ENCODE measurements at places on chromosomes 12 and 14. TPM values are rescaled to one million over a fixed set of nuclear protein-coding genes. Genes with fewer than 3 reads are reported as not detected.

Gene RD3L
- polyA plus RNA-seq = not detected

Gene PLA2G1B
- polyA plus RNA-seq = not detected

Gene GPR84
- polyA plus RNA-seq = not detected

Gene MYL2
- polyA plus RNA-seq = 885 TPM

Gene DHRS7
- polyA plus RNA-seq = 96.2 TPM

Gene ABCD2
- 0.08 TPM for polyA plus RNA-seq

Gene PTPRR
- polyA plus RNA-seq = 1.3 TPM

Gene GPRC5D
- 0.69 TPM for polyA plus RNA-seq

Gene KRT2
- 0.58 TPM for polyA plus RNA-seq

Gene CLMN
- 3.5 TPM for polyA plus RNA-seq

Gene SBNO1
- 19.0 TPM for polyA plus RNA-seq

Gene GCH1
- 5.6 TPM for polyA plus RNA-seq

Gene YAF2
- 24.4 TPM for polyA plus RNA-seq

Gene KERA
- 182 TPM for polyA plus RNA-seq

Gene PLEKHD1
- polyA plus RNA-seq = not detected

Gene GLTP
- polyA plus RNA-seq = not detected

Gene ZBTB42
- polyA plus RNA-seq = 4.3 TPM

DNA sequence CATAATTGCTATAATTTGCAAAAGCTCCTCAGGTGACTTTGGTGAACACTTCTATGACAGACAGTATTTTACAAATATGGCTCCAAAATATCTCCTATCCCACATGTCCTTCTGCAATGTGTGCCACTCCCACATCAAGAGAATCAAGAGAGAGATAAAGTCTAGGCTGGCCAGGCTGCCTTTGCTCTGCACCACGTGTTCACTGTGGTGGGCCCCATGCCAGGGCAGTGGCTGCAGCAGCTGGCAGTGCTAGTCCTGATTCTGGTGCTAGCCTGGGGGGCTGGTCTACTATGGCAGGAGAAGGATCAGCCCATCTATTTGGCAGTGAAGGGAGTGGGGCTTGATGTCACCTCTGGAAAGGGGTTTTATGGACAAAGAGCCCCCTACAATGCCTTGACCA lies 86.3 kb downstream of the DRAM1 start:
- DNase-seq = no peak

DNA sequence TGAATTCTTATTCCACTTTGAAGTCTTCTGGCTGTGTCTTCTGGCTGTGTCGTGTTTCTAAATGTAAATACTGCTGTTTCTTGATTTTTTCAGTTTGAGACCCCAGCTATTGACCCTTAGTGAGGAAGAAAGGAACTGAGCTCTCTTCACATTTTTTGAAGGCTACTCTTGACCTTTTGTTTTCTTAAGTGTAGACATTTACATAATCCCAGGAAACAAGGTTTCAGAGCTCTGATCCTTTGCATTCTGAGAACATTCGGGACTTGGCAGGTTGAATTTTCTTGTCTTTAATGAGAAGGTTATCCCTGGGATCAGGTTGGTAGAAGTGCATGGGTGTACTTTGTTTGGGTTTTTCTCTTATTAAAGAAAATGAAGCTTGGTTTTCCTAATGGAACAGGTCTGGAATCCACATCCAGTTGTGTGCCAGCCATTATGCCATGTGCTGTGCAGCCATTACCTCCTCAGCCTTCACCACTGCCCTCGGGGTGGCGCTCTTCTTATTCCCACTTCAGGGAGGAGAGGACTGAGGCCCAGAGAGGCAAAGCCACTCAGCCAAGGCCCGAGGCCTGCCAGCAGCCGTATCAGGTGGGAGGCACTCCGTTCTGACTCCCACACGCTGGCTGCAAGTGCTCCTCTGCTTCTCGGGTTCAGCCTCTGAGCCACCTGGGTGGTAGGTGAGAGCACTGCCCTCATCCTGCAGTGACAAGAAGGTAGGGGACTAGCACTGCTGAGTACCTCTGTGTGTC lies 120.9 kb downstream of the BEGAIN start:
- DNase-seq = no peak

- no peak for DNase-seq
Observed at GRCh38 chr14:21910260-21910659, 236.6 kb upstream of the OR4E1 start.

- no peak for DNase-seq
Observed at GRCh38 chr14:86779416-86779815, 1213.6 kb downstream of the GALC start.

DNA sequence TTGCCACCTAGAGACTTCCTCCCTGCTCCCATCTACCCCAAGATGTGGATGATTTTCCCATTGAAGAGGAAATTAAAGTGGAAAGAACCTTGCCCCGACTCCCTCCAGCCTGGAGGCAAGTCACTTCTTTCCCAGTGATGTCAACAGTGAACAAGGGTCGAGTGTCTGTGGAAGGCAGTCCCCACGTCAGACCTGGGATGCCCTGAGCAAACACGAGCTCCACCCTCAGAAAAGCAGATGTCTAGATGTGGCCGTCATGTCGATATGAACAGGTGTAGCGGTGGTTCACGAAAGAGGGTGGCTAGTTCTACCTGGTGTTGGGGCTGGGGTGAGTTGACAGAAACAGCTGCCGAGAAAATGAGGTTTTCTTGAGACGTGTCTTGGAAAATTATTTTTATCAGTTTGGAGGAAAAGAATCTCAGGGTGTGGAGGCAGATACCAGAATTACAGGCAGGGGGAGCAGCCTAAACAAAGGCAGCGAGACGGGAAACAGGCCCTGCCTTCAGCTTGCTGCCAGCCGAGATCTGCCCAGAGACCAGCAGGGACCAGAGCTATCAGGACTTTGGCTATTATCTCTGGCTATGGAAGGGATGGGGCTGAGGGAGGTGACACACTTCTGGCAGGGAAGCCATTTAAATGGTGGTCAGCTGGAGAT lies 25.9 kb downstream of the SYNDIG1L start:
- DNase-seq = no peak

DNA sequence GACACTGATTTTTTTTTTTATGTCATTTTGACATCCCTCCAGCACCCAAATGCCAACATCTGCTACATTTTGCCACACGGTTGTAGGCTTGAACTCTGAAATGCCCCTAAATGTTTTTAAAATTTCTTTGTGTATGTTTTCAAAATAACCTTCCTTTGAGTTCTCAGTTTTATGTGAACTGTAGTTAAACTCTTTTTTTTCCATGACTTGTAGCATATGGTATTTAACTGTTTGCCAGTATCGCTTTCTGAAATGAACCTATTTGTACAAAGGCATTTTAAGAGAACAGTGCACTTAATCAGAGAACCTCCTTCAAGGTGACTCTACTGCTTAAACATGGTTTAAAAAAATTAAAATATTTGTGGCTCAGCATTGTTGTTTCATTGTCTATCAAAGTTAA lies 61.5 kb downstream of the PDE3A start:
- peak; percentile 46 for DNase-seq

GRCh38 chr12:85016413-85016812 lies 19.7 kb downstream of the TSPAN19 start:
- DNase-seq = no peak

GRCh38 chr14:102504328-102504999 lies 5.1 kb downstream of the ANKRD9 start:
- DNase-seq = no peak

GRCh38 chr14:106488291-106488690 lies 961.9 kb downstream of the TMEM121 start:
- DNase-seq = no peak

DNA sequence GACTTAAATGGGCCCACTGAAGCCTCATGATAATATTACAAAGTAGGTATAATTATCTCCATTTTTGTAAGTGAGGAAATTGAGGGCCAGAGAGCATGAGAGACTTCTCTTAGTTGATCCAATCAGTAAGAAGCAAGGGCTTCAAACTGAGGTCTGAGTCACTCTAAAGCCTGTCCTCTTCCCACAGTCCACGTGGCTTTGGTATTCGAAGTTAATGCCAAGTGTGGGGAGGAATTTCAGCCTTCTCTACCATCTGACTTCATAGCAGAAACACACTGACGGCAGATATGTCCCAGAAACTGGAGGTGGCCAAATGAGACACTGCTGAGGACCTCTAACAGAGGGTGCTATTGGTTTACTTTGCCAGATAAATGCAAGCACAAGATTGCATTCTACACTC lies 114.4 kb upstream of the OVCH1 start:
- DNase-seq = no peak

DNA sequence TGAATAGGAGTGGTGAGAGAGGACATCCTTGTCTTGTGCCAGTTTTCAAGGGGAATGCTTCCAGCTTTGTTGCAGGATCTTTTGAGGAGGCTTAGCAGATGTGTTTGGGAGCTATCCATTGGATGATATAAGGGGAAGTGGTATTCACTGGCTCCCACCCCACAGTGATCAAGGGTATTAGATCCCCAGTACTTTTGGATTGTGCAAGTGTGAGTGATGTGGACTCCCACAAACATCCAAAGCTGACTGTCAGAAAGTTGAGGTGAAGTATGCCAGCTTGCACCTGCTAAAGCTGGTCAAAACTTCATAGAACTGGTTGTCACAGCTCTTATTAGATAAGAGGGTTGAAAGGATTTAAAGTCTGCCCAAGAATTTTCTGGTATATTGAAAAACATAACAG lies 110.1 kb upstream of the BTG1 start:
- DNase-seq = no peak

DNA sequence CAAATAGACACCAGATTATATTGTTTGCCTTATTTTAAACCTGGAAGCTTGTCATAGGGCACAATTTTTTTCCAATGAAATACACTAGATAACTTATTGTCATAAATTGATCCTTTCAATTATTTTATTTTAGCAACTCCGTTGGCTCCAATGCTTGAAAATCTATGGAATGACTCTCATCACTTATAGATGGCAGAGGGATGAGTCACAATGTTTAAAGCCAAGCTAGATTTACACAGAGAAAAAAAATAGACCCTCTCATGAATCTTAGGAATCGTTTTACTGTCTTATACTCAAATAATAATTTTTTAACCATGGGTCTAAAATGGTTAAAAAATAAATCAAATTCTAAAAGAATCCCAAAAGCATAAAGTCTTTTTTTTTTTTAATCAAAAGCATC lies 1276.6 kb upstream of the FLRT2 start:
- DNase-seq = no peak

- DNase-seq = no peak
Observed at GRCh38 chr14:75428230-75429104, 645 bp downstream of the JDP2 start.

DNA sequence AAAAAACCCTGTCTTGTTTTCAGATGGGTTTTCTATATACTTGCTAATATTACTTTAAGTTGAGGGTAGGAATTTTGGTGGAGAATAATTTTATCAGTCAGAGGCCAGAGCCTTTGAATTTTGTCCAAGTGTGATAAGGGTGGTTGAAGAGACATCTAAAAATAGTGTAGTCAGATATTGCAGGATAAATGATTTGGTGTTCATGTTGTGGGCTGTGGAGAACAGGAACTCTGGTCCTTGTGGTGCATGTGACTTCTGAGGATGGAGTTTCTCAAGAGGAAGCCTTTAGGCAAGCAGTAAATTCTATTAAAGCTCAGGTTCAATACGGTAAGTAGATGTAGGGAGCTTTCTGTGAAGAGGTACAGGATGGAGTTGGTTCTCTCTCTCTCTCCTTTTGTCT lies 2.8 kb downstream of the ADAM21 start:
- DNase-seq = no peak

- DNase-seq = no peak
Observed at GRCh38 chr14:64500088-64500487, 3.5 kb downstream of the ZBTB25 start.

DNA sequence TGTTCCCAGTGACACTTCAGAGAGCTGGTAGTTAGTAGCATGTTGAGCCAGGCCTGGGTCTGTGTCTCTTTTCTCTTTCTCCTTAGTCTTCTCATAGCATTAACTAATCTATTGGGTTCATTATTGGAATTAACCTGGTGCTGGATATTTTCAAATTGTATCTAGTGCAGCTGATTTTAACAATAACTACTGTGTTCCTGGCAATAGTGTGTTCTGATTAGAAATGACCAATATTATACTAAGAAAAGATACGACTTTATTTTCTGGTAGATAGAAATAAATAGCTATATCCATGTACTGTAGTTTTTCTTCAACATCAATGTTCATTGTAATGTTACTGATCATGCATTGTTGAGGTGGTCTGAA lies 3.0 kb downstream of the FOS start:
- DNase-seq = no peak

DNA sequence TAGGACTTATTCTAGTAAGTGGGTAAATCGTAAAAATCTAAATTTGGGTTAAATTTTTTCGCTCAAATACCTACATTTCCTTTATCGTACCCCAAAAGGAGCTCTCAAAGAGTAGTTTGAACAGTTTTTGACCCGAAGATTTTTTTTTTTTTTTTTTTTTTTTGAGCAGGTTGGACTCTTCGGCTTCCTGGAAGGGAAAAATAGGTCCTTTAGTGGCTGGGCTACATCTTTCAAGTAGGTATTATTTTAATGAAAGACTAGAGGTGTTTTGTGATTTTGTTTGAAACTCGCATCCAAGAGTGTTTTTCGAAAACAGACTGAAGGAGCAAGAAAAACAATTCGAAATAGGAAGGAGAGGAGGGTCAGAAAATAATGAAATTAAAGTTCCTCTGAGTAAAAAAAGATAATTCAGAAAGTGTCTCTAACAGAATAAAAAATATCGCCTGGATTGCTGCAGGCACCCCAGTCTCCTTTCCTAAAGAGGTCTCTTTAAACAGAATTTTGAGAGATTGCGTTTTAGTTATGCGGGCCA lies 6.0 kb downstream of the CDKN1B start:
- DNase-seq = no peak

- DNase-seq = no peak
Observed at GRCh38 chr12:54592316-54592715, 3.9 kb upstream of the PPP1R1A start.

- DNase-seq = no peak
Observed at GRCh38 chr12:62471734-62472133, 5.1 kb downstream of the MON2 start.

GRCh38 chr12:119869720-119870119 lies 7.4 kb downstream of the CIT start:
- DNase-seq = peak; percentile 3

DNA sequence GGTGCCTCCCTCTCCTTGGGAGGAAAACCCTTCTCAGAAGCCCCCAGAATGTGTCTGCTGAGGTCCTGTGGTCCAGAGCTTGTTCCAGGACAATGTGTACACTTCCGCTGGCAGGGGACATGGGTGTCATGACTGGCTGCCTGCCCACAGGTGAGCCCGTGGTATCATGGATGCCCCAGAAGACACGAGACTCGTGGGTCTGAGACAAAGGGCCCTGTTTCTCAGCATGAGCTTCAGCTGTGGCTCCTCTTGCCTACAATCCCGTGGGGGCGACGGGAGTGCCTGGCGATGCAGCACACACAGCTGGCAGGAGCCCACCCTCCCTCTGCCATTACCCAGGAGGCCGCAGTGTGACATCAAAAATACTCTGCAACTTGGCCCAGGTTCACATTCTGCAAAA lies 7.0 kb downstream of the TMEM121 start:
- DNase-seq = no peak

DNA sequence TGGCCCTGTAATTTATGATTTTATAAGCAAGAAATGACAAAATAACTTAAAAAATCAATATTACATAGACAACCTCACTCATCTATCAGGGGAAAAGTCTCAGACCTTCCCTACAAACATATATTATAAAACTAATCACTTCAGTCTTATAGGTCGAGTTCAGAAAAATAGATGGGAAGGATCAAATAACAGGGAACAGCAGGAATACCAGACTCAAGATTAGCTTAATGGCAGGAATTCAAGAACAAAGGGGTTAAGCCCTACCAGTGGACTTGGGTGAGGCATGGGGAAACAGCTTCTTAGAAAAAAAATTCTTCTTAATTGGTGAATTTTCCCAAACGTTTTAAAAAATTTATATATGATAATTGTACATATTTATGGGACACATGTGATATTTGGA lies 51.6 kb upstream of the CRY1 start:
- no peak for DNase-seq

Measured in muscle of arm (tissue), 14 donors.